Neuronal stem cell (in vitro differentiated cells): ENCODE measurements at places on chromosomes 7 and 10.

- no peak for DNase-seq
These were observed 156.5 kb downstream of the WDR37 start for GRCh38 chr10:1212571-1213141.

- DNase-seq = no peak
These were observed 46.3 kb upstream of the CTBP2 start for GRCh38 chr10:125206623-125207022.

GRCh38 chr10:8352171-8353075 lies 297.9 kb downstream of the GATA3 start:
- DNase-seq = no peak

DNA sequence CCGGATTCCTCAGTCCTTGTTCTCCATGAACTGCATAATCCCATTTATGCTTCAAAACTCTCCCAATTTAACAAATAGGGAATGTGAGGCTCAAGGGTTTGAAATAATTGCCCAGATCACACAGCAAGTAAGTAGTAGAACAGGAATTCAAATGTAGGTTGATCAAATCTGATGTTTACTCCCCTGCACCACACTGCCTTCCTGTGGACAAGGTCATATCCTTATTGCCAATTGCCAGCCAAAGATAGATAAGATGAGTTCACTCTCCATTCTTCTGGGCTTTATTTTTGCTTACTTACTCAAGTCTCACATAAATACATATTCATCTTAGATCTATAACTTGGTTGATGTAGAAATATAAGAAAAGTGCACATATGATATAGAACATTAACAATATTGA lies 435.2 kb upstream of the ETV1 start:
- no peak for DNase-seq

GRCh38 chr7:29990931-29991330 lies 1.3 kb upstream of the SCRN1 start:
- DNase-seq = no peak

GRCh38 chr10:12844811-12845483 lies 156.6 kb downstream of the CCDC3 start:
- DNase-seq = no peak

DNA sequence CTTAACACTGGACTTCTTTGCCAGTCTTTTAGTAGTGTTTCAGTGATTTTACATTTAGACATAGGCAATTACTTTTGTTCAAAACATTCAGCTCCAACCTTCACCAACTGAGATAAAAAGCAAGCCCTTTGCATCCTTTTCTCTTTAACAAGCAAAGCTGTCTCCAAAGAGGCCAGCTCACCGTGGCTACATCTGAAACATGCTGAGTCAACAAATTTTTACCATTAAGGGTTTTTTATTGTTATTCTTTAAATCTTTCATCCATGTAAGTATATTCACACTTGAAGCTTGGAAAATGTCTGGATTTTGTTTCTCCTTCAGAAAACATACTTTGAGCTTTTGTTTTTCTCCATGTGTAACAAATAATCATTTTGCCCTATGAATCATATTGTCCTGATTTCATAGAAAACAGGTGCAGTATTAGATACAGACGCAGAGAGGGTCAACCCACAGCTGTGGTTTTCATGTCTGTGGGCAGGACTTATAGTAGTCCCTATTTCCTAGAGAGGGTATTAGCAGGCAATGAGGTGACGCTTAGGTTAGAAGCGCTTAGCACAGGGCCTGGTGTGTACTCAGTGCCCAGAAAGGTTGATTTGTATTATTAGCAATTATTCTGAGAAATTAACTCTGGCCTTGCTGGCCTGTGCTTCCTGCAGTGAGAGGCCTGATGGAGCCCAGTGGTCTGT lies 99.5 kb downstream of the MKI67 start:
- no peak for DNase-seq
